ENCODE measurements at places on chromosomes 7 and 10.

DNA sequence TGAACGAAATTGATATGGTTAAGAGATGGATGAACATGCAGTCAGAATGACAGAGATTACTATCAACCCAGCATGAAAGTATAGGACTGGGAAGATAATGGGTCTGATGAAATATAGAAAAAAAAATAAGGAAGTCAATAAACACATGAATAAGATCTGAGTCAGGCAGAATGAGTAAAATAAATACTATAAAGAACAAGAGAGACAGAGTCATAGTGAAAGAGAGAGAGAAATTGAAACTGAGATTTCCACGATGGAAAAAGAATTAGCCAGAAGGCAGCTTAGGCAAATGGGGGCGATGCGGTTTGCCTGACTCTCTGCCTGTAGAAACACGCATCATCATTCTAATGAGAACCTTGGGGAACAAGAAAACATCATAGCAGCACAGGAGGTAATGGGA, 26.6 kb downstream of the SEMA3D start:
- no peak for DNase-seq

GRCh38 chr10:13784067-13784466, 197.3 kb downstream of the PRPF18 start:
- DNase-seq, result no peak

DNA sequence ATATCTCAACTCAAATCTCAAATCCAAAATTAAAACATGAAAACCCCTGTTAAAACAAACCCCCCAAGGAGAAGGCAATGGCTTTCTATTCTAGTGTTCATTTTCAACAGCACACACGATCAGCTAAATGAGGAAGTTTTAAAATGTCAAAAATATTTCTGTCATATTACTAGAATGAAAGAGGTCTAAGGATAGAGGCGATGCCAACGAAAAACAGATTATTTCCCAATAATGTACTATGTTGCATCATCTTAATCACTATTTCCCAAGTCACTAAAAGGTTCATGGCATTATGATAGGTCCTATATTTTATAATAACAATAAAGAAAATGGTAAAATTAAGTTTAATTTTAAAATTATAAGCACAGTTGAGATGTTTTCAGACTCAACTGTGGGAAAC, 10.1 kb downstream of the CNOT4 start:
- no peak for DNase-seq

- peak; percentile 81 for DNase-seq
Measured at GRCh38 chr7:97104719-97105238, 12.7 kb upstream of the SDHAF3 start.

DNA sequence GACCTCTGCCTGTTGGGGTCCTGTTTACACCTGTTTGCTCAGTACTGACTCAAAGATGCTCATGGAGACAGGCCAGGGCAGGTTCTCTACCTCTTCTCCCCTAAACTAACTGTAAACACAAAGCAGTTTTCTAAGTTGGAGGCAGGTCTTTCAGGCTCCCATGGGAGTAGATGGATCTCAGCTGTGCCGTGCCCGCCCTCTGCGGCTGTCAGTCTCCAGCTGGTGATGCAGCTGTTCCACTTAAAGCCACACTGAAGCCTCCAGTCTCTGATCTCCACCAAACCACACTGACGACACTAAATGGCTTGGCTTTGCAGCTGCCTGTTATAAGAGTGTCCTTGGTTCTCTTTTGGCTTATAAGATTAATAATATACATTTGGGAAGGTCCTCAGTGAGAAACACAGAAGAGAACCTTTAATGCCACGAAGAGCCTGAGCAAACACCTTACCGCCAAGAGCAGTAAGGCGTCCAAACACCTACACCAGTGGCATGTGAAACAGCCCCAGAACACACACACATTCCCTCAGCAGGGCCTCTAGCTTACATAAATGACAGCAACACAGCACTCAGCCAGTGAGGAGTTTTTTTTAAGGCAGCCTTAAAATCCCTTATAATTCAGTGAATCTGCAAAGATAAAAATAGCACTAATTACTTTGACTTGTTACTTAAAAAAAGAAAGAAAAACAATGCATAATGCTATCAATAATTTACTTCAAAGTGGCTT, 60.4 kb upstream of the KCNIP2 start:
- no peak for DNase-seq

DNA sequence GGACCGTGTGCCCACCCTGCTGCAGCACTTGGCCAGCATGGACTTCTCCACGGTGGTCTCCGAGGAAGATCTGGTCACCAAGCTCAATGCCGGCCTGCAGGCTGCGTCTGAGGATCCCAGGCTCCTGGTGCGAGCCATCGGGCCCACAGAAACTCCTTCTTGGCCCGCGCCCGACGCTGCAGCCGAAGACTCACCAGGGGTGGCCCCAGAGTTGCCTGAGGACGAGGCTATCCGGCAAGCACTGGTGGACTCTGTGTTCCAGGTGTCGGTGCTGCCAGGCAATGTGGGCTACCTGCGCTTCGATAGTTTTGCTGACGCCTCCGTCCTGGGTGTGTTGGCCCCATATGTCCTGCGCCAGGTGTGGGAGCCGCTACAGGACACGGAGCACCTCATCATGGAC, 1.4 kb downstream of the RBP3 start:
- DNase-seq, result no peak

DNA sequence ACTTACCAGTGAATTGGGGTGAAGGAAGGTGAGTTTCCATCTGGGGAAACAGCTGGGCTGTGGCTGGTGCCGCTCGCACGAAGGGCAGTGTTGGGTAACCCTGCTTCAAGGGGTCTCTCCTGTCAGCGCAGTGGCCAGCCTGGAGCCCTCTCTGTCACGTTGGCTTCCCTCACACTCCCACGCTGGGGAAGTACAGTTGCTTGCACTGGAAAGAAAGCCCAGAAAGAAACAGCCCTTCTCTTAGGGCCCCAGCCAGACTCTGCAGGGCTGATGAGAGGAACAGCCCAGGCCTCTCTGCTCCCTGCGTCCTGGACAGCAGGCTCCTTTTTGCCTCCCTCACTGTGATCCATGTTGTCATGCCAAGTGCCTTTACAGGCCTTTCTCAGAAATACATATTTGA, 40.3 kb upstream of the TRIM8 start:
- no peak for DNase-seq

DNA sequence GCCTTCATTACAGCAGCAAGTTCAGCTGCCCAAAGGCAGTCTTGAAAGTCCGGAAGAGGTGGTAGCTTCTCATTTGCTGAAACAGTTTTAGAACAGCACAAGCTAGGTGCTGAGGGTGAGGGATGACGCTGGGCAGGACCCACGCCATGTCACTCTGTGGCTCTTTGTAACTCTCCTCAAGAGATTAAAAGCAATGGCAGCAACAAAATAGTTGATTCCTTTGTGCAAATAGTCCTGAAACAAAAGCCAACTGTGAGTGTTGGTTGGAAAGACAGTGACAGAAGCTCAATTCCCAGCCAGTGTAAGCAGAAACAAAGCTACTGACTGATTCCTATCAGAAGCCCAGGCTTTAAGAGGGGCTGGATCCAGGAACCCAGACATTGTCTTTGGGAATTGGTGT, 47.6 kb upstream of the AQP1 start:
- DNase-seq, result no peak

DNA sequence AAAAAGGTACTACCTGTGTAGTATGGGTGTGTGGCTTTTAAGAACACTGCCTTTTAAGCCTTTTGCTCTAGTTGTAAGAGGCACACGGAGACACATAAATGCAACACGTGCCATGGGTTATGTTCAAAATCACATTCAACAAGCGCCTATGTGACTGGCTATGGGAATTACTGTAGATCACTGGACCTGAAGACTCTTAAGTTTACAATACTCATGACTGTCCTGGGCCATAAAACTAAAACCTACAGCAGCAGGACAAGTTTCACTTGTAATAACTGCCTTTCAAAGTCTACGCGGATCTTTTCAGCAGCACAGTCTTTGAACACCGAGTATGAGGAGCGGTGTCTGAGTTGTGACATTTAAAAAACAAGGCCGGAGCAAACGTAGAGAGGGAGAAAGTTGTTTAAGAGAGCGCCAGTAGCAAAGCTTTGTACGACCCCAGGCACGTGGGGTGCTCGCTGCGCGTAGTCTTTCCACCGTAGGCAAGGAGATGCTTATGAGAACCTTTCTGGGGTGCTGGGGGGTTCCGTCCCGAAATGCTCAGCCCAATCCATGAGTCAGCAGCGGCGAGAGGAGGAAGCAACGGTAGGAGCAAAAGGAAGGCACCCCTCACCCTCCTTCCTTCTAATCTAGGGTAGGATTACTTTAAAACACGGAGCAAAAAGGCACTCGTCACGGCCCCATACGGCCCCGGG, 662 bp downstream of the DNAJC2 start:
- DNase-seq, result peak; percentile 66

GRCh38 chr10:114017271-114017670, 26.4 kb upstream of the ADRB1 start:
- no peak for DNase-seq

- no peak for DNase-seq
Measured at GRCh38 chr7:35848725-35849124, 47.9 kb downstream of the SEPTIN7 start.

GRCh38 chr10:42940487-42941294, 136.2 kb upstream of the RET start:
- peak; percentile 16 for DNase-seq

DNA sequence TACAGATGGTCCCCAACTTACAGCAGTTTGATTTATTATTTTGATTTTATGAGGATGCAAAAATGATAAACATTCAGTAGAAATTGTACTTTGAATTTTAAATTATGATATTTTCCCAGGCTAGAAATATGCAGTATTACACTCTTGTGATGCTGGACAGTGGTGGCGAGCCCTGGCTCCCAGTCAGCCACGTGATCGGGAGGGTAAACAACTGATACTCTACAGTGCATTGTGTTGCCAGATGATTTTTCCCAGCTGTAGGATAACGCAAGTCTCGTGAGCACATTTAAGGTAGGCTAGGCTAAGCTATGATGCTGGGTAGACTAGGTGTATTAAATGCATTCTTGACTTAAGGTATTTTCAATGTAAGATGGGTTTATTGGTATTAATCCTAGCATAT, 865.2 kb downstream of the SORCS3 start:
- DNase-seq, result no peak

DNA sequence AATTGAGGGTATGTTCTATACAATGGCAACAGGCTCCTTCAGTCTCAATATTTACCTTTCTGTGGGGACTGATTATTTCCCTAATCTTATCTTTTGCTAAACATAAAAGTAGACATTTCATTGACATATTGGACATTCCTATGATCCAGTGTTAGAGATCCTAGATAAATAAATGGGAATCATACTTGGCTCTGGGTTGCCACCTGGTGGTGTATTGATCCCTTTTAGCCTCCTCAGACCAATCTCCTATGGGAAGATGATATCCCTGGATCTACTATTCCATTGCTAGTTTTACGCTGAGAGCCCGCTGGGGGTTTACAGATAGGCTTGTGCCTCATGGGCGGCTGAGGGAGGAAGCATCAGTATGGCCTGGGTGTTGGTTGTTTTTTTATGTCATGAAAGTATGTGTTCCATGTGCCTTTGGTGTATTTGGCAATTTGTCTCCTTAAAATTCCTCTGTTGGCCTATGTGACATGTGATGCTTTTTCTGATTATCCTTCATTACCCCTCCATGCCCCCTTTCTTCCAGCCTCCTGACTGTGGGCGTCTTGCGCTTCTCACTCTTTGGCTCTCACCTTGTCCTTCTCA, 18.8 kb downstream of the CELF2 start:
- no peak for DNase-seq

- DNase-seq, result no peak
Measured at GRCh38 chr10:10207538-10207937, 810.1 kb upstream of the CELF2 start.

GRCh38 chr7:129646369-129647021, 35.0 kb downstream of the NRF1 start:
- DNase-seq, result no peak

GRCh38 chr7:129748356-129749109, 137.0 kb downstream of the NRF1 start:
- no peak for DNase-seq

DNA sequence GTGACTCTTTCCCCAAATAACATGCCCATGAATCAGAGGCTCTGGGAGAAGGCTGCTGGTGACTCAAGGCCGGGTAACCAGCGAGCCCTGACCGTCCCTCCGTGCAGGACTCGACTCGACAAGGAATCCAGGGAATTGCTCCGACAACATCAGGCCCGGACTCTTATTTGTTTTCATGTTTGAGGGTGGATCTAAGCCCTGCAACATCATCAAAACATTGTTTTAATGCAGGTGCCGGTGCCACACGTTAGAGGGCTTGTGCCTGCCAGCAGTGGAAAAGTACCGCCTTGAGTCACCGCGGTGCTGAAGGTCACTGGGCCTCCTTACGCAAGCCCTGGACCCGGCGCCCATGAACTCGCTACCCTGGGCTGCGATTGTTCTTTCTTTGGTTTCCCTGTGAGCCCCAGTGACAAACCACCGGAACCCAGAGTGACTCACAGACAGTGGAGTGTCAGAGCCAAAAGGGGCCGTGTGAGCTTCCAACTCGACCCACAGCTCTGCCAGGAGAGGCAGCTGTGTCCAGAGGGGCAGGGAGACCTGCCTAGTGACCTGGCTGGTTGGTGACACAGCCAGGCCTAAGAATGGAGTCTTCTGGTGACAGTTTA, 139.4 kb upstream of the SHH start:
- DNase-seq, result no peak

GRCh38 chr10:21092683-21093524, 195.8 kb upstream of the NEBL start:
- no peak for DNase-seq

Data from activated T-cell treated with anti-CD3 and anti-CD28 coated beads, Interleukin-2, amount 50 U/mL, for 24 hours (primary cell).